Activated CD4-positive, alpha-beta memory T cell treated with anti-CD3 and anti-CD28 coated beads for 36 hours (primary cell): ENCODE measurements at places on chromosomes 7 and 10. TPM values are rescaled to one million over a fixed set of nuclear protein-coding genes. Genes with fewer than 3 reads are reported as not detected.
A peak's percentile ranks its signal among the peaks of the same experiment; 100 is the strongest.

The LRRC4 gene
- total RNA-seq = 0.68 TPM

The SSC4D gene
- total RNA-seq = 0.87 TPM

The SLC26A5 gene
- total RNA-seq = not detected

The CTTNBP2 gene
- total RNA-seq = not detected

- no peak for DNase-seq
Observed at GRCh38 chr7:91846436-91846835, 34.1 kb downstream of the MTERF1 start.

- no peak for DNase-seq
Observed at GRCh38 chr10:20157314-20157713, 341.1 kb downstream of the PLXDC2 start.

DNA sequence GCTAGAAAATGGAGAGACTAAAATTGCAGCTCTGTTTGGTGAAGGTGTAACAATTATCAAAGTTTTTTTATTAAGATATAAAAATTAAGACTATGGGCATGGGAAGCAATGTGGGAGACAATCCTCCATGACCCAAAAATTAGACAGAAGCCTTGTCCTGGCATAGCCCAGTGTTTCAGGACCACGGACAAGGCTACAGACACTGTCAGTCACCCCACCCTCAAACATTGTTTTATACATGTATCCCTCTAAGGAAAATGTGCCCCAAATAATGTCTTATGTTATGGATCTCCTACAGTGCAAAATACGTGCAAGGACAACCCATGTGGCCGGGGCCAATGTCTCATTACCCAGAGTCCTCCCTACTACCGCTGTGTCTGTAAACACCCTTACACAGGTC, 24.0 kb downstream of the HABP2 start:
- DNase-seq = no peak

- DNase-seq = no peak
Observed at GRCh38 chr7:105126436-105126975, 112.5 kb downstream of the KMT2E start.

- DNase-seq = no peak
Observed at GRCh38 chr10:125871338-125871737, 9.8 kb downstream of the DHX32 start.

DNA sequence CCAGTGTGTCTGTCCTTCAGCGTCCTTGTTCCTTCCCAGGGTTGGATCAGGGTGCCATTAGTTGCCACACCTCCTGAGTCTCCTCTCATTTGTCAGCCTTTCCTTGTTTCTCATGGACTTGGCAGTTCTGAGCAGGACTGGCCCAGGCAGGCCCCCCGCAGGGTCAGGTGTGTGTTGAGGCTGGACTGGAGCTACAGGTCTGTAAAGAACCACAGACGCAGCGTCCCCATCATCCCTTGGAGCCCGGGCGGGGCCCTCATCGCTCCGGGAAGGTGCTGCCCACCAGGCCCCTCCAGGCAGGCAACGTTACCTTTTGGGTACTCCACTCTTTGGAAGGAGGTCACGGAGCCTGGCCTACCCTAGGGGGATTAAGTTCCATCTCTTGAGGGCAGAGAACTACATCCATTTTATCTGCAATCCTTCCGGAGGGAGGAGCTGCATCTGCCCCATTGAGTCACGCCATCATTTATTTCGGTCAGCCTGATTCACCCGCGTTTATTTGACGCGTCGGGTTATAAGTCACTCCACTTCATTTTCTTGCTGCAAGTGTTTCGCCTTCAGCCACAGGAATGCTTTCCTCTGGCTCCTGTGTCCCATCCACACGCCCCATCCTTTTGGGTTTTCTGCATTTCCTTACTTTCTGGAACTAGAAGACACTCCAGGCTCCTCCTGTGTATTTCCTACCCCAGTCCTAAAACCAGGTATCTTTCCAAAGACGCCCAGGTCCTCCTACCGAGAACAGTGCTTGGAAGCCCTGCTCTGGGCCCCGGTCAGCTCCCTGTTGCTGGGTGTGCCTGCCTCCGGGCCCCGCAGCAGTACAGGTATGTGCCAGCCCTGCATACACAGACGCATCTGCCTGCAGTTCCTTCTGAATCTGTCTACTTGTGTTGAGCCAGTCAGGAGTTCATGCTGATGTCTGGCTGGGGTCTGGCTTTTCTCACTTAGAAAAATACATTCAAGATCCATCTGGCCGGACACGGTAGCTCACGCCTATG, 141.9 kb downstream of the MAD1L1 start:
- DNase-seq = no peak

- DNase-seq = no peak
Observed at GRCh38 chr10:131556897-131557495, 245.5 kb upstream of the TCERG1L start.

DNA sequence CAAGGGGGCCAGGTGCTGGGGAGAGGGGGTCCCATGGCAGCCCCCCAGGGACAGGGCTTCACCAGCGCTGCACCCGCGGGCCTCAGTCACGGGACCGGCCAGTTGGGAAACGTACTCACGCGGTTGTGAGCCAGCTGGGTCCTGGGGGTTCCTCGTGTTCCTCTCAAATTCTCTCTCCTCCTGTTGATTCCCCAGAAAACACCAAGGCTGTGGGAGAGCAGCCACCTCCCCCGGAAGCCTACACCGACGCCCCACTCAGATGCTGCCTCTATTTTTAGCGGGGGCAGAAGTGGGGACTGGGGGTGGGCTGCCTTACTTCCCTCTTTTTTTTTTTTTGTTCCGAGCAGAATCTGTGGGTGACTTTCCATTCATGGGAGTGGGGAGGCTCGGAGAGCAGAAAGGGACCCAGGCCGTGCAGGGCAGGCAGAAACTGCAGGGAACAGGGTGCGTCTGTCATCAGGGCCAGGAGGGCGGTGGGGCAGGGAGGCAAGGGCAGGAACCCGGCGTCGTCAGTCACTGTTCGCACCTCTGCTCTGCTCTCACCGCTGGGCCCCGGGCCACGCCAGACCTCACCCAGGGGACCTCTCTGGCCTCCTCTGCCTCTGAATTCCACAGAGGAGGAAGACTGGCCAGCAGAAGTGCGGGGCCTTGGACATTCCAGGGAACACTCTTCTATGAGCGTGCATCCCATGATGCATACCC, 63.1 kb downstream of the CARD11 start:
- no peak for DNase-seq

DNA sequence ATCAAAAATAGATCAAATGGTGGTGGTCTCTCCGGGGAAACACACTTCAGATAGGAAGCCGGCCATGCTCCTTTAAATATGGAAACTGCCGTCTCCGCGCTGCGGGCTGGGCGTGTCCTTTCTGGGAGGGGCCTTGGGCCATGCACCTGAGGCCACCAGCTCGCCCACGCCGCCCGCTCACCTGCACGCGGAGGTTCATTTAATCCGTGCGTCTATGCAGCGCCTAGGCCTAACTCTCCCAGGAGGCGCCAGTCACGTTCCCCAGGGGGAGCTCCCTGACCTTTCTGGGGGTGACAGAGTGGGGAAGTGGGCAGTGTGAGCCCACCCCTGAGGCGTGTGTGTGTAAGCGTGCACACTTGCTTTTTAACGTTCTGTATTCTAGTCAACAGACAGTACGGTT, 64.0 kb downstream of the C10orf143 start:
- no peak for DNase-seq

DNA sequence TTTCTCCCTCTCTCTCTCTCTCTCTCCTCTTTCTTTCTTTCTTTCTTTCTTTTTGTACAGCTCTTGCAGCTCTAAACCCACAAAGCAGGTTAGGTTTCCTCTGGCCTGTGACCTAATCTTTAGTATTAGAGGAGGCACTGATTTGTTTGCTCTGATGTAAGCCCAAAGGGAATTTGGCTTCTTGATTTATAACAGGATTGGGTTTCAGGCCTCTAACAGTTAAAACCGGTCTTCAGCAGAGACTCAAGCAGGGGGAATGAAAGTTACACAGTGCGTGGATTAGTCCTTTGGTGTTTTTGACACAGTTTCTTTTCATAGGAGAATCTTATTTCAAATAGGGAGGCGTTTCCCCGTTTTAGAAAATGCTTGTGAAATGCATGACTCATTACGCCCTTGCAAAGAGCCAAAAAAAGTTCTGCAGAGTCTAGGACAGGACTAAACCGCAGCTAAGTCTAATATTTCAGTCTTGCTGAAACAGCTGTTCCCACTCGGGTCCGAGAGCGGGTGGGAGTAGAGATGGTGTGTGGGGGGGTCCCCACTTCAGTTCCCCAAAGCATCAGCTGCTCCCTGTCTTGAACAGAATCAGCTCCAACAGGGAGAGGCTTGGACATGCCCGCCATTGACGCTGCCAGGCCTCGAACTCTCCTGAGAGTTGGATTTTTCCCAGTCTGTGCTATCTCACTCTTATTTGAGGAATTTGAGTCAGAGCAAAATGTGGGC, 296.5 kb upstream of the PITRM1 start:
- DNase-seq = peak; percentile 43

DNA sequence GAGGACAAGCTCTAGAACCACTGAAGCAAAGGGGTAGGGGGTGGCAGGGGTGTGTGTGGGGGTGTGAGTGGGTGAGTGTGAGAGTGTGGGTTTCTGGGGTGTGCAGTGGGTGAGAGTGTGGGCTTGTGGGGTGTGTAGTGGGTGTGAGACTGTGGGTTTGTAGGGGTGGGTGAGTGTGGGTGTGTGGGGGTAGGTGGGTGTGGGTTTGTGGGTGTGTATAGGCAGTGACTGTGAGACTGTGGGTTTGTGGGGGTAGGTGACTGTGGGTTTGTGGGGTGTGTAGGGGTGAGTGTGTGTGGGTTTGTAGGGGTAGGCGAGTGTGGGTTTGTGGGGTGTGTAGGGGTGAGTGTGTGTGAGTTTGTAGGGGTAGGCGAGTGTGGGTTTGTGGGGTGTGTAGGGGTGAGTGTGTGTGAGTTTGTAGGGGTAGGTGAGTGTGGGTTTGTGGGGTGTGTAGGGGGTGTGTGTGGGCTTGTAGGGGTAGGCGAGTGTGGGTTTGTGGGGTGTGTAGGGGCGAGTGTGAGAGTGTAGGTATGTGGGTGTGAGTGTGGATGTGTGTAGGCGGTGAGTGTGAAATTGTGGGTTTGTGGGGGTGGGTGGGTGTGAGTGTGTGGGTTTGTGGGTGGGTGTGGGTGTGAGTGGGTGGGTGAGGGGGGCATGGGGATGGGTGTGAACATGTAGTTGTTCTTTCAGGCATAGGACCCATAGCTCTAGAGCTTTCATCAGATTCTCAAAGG, 8.8 kb downstream of the NOS3 start:
- no peak for DNase-seq

DNA sequence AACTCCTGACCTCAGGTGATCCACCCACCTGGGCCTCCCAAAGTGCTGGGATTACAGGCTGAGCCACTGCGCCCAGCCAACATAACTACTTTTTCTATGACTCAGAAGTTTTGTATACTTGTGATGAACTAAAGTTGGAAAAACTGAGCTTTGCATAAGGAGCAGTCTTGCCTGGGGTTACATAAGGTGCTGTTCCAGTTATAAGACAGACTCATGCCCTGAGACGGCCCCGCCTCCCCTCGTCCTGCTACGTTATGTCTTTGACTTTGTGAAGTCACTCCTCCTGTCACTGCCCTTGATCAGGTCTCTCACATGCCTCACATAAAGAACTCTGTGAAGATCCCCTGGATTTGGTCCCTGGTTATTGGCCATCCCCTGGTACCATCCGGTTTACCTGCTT, 40.4 kb upstream of the OPN4 start:
- DNase-seq = no peak

GRCh38 chr7:31261341-31261740, 79.2 kb downstream of the NEUROD6 start:
- DNase-seq = no peak

DNA sequence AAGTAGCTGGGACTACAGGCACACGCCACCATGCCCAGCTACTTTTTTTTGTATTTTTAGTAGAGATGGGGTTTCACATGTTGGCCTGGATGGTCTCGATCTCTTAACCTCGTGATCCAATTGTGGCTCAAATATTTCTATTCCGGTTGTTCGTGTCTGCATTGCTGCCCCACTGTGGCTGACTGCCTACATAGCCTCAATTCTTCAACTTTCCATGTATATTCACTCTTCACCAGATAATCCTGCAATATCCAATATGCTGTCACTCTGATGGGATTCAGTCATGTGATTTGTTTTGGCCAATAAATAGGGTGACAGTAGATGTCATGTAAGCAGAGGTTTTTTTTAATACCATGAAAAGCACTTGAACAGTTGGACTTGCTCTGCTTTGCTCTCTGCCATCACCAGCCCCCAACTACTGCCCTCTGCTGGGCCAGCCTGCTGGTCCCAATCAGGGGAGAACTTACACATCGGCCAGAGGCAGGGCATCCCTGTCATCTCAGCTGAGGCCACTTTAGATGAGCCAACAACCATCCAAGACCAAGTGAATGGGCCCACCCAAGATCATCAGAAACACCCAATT, 56.7 kb downstream of the NSUN6 start:
- DNase-seq = no peak

DNA sequence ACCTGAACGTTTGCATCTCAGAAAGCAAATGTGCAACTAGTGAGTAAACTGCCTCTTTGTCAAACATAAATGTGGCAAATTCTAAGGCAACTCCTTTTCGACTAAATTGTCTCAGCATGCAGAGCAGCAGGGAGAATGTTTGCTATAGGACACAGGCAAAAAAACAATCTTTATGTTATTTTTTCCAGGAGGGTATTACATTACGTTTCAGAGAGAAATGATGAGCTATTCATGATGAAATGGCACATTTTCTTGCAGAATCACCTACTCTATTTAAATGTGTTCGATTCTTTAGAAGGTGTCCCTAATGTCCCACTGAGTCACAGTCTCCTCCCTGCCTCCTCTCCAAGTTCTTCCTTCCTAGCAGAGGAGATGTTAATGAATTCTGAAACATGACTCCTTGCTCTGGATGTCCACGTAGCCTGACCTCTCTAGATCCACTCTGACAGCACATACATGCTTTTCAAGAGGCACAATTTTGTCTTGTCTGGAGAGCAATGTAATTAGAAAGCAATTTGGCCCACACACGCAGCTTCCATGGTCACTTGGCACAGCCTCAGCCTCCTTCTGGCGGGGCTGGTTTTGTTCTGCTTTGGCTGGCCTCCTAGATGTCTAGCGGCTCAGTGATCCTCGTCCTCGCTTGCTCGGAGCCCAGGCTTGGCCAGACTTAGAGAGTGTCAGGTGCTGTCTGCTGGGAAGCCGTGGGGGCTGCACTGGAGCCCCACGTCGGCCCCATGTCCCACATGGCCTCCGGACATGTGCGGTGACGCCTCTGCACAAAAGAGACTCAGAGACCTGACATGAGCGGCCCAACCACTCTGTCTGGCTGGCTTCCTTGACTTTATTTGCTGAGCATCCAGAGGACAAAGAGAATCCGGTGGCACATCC, 125.7 kb upstream of the ZNF438 start:
- DNase-seq = no peak
